ENCODE measurements at places on chromosomes 1 and 21. TPM values are rescaled to one million over a fixed set of nuclear protein-coding genes. Genes with fewer than 3 reads are reported as not detected.

DNA sequence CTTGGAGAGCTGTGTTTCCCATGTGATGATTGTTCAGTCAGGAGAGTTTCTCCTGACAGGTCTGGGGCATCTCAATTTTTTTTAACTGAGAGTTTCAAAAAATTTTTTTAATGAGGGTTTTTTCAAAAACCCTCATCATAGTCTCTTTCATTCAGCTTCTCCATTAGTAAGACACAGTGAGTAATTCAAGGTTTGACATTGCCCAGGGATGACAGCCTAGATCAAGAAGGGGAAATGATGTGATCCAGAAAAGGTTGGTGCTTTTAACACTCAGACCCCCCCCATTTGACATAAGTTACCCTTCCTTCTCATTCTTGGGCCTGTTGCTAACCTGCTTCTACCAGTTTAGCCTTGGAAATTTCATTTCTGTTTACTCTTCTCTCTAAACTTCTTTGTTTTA, 189.4 kb upstream of the HOOK1 start:
- DNase-seq = no peak

GRCh38 chr1:236465231-236465958, 58.4 kb upstream of the LGALS8 start:
- peak; percentile 31 for DNase-seq

- no peak for DNase-seq
Measured at GRCh38 chr1:240737298-240737697, 125.3 kb upstream of the GREM2 start.

GRCh38 chr21:17467392-17467791, 45.5 kb upstream of the CXADR start:
- DNase-seq = no peak

DNA sequence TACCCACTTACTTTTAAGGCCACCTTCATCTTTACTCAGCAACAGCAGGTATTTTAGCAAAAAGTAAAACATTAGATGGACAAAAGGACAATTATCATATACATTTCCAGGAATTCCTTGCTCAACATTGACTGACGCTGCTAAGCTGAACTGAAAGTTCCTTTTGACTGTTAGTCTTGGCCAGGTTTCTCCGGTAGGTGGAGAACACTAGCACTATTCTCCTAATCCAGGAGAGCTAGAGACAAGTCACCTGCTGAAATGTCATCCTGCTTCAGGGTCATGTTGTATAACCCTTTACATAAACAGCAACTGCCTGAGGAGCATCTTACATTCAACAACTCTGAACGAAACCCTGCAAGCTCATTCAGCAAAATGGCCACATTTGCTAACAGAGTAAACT, 109.0 kb upstream of the ESRRG start:
- peak; percentile 36 for DNase-seq

DNA sequence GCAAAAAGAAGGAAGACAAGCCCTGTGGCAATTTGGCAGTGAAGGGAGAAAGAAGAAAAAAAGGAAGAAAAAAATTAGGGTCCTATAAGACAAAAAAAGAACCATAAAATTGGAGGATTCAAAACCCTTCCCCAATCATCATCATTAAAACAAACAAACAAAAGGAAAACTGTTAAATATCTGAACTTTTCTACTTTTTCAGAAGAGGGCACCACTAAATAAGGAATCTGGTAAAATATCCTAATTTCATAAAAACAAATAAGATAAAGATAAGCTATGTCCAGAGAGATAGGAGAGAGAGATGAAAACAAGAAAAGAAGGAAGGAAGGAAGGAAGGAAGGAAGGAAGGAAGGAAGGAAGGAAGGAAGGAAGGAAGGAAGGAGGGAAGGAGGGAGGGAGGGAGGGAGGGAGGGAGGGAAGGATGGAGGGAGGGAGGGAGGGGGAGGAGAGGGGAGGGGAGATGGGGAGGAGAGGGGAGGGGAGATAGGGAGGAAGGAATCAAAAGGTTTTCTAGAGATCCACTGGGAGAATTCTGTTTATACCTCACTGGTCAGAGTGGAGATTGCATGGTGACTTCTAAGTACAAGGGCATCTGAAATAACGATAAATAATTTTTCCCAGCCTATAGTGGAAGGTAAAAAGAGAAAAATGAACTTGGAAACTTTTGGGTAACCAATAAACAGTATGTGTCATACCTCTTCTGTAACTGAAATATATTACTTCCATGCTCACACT, 10.4 kb upstream of the FMO2 start:
- DNase-seq = no peak

- DNase-seq = no peak
Measured at GRCh38 chr21:29236201-29236600, 62.5 kb upstream of the BACH1 start.

The DIRAS3 gene
- not detected for total RNA-seq

The CELA3A gene
- total RNA-seq = not detected

Measured in MCF 10A (cell line).